ENCODE measurements at places on chromosomes 13 and 19.

GRCh38 chr13:59176775-59177174 lies 987.0 kb downstream of the DIAPH3 start:
- no peak for DNase-seq

GRCh38 chr19:50790922-50791467 lies 780 bp downstream of the ACP4 start:
- no peak for DNase-seq

- no peak for DNase-seq
Observed at GRCh38 chr13:30619731-30620130, 2.0 kb downstream of the USPL1 start.

DNA sequence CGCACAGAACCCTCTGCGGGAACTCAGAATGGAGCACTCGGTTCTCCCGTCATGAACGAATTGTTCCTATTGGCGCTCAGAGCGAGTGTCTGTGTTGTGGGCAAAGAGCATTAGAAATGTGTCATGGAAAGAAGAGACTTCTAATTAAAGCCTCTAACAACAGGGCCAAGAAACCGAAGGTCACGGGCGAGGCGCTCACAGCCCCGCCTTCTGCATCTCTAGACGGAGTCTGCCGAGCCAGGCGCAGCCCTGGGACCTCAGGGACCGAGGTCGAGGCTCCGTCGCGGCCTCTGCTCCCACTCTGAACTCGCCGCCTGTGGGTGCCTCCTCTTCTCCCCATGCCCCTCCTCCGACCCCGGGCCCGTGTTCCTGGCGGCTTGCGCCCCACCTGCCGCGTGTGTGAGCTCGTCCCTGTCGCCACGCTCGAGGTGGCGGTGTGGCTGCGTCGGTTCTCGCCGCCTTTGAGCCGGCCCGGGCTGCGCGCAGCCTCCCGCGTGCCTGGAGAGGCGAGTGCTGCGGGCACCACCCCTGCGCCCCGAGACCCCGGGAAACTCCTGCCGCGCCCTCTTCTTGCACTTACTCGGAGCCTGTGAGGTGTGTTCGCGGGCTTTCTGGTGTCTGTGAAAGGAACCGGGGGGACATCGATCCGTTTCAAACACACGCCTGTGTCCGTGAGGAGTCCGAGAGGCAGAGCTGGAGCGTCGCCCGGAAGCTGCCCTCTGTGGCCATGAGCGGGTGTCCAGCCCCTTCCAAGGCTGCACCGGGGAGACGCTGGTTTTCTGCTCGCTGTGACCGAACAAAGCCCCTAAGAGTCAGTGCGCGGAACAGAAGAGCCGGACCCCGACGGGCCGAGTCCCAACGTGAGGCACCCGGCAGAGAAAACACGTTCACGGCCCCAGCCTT lies 45.4 kb upstream of the SPACA7 start:
- no peak for DNase-seq

- no peak for DNase-seq
Observed at GRCh38 chr19:55546822-55547614, 1.7 kb upstream of the SBK3 start.

DNA sequence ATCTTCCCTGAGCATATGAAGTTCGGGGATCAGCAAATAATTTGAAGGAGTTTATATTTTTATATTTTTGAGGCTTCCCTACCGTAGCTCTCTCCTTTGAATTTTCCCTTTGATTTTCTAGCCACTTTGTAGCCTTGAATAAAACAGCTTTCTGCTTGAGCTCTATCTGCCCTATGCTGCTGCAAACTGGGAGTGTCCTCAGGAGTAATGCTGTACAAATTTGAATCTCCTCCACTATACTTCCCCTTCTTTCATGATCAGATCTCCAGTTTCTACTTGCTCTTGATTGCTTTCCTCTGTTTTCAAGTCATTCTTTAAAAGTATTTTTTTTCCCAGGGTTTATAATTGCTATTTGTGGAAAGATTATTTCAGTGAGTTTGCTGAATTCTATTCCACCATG lies 14.6 kb downstream of the PDS5B start:
- DNase-seq = no peak

GRCh38 chr19:29873024-29873800 lies 61.4 kb downstream of the CCNE1 start:
- no peak for DNase-seq

Measured in retinal pigment epithelial cell (primary cell).